ENCODE measurements at places on chromosomes 4 and X. TPM values are rescaled to one million over a fixed set of nuclear protein-coding genes. Genes with fewer than 3 reads are reported as not detected.

- DNase-seq, result no peak
Measured at GRCh38 chr4:19402581-19403065, 849.1 kb upstream of the SLIT2 start.

- no peak for DNase-seq
Measured at GRCh38 chr4:19880206-19880605, 371.5 kb upstream of the SLIT2 start.

GRCh38 chr4:17702641-17703040, 78.8 kb downstream of the FAM184B start:
- no peak for DNase-seq

GRCh38 chr4:67725981-67726380, 25.0 kb upstream of the UBA6 start:
- DNase-seq, result no peak

GRCh38 chrX:118174516-118175098, 58.0 kb upstream of the KLHL13 start:
- DNase-seq, result no peak

DNA sequence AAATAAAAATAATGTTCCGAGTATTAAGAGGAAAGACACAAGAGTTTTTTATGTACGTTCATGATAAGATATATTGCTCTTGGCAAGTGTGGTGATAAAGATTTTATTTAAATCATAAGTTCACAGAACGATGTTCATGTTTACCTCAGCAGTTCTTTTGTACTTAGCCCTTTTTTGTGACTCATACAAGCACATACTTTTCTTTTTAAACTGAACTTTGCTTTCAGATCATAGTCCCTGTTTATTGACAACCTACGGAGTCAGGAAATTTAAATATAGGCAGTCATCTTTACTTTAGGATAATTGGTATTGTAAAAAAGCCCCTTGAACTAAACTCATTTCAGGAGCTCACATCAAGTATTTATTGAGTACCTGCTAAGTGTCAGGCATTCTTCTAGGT, 1.3 kb upstream of the CTSO start:
- DNase-seq, result no peak

GRCh38 chr4:39043058-39043860, 11.1 kb upstream of the TMEM156 start:
- DNase-seq, result no peak

DNA sequence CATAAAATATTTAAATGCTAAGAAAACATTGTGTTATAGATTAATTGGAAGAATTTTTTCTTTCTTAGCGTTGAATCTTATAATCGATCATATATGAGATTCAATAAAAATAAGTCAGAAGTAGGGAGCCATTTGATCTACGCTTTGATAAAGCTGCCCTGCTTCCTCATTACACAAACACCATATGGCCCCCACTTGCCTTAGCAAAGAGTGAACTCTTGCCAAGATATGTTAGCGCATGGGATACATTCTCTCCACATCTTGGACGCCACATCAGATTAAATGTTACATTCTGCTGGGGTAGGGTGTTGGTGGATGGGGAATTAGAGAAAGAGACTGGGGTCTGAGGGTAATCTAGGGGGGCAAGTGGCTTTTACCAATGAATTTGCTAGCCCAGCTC, 207.7 kb upstream of the MID1 start:
- DNase-seq, result no peak

GRCh38 chr4:164613792-164614191, 140.1 kb upstream of the SMIM31 start:
- no peak for DNase-seq

GRCh38 chr4:144574000-144574399, 72.0 kb upstream of the HHIP start:
- no peak for DNase-seq

GRCh38 chrX:39260965-39261364, 459.7 kb downstream of the MID1IP1 start:
- no peak for DNase-seq

GRCh38 chr4:155099231-155099630, 109.2 kb upstream of the NPY2R start:
- no peak for DNase-seq

- DNase-seq, result no peak
Measured at GRCh38 chrX:69102612-69103194, 62.5 kb downstream of the PJA1 start.

DNA sequence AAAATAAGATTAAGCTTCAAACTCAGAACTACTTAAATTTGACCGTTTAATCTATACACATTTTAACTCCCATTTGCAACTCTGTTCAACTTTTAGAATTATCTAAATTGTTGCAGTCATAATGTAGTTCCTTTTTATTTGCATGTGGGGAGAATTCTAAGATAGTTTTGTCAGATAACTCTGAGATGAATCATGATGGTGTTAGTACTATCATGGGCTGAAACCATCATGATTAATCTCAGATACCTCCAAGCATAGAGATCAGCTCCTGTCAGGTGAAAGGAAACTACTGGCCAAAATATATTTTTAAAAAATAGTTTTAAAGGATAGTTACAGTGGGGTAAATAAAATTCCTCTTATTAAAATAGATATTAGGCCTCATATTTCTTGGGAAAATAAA, 39.0 kb downstream of the FBXO8 start:
- no peak for DNase-seq

GRCh38 chr4:60992037-60992436, 208.1 kb upstream of the ADGRL3 start:
- DNase-seq, result no peak

GRCh38 chr4:169618286-169618685, 2.1 kb upstream of the CLCN3 start:
- DNase-seq, result no peak

GRCh38 chr4:7186031-7186430, 6.3 kb upstream of the SORCS2 start:
- DNase-seq, result no peak

SPANXN5 gene
- not detected for total RNA-seq

PAGE2 gene
- not detected for total RNA-seq

PACRGL gene
- 23.2 TPM for total RNA-seq

MAP3K15 gene
- 0.23 TPM for total RNA-seq

TMEM47 gene
- 43.4 TPM for total RNA-seq

AFF1 gene
- total RNA-seq, result 150 TPM

WDR19 gene
- total RNA-seq, result 29.5 TPM
